NCI-H1417 treated with DMSO at 0.1 percent for 48 hours (cell line): ENCODE measurements at places on chromosomes 3 and 15.

DNA sequence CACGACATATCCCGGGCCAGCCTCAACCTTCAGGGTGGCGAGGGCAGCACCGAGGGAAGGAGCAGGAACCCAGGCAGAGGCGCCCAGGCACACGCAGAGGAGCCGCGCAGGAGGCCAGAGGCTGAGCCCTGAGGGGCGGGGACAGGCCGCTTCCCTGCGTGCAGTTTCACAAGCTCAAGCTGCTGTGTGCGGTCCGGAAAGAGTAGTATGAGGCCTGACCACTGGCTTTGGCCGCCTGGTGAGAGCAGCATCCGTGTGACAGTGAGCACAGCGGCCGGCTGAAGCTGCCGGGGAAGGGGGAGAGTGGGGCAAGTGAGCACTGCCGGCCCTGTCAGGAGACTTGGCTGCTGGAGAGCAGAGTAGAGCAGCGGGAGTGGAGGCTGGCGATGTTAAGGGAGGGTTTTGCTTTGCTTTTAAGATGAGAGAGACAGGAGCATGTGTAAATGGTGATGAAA lies 8.7 kb downstream of the ZDHHC19 start:
- DNase-seq, result no peak

DNA sequence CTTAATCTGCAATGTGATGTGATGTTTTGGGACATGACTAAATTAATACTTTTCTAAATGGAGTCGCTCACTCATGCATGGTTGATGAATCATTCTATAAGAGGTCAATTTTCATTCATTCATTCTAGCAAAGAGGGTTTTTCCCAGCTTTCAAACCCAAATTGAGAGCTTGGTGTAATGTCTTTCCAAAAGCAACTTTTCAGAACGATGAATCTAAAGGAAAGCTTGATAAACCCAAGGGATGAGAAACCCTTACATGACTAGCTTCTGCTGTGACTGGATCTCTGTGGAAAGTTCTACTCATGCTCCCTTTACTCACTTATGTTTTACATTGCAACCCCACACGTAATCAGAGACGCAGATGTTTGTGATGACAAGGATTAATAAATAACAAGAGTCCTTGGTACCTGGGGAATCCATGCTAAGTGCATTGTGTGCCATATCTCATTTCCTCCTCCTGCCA lies 47.7 kb downstream of the PDZRN3 start:
- no peak for DNase-seq

DNA sequence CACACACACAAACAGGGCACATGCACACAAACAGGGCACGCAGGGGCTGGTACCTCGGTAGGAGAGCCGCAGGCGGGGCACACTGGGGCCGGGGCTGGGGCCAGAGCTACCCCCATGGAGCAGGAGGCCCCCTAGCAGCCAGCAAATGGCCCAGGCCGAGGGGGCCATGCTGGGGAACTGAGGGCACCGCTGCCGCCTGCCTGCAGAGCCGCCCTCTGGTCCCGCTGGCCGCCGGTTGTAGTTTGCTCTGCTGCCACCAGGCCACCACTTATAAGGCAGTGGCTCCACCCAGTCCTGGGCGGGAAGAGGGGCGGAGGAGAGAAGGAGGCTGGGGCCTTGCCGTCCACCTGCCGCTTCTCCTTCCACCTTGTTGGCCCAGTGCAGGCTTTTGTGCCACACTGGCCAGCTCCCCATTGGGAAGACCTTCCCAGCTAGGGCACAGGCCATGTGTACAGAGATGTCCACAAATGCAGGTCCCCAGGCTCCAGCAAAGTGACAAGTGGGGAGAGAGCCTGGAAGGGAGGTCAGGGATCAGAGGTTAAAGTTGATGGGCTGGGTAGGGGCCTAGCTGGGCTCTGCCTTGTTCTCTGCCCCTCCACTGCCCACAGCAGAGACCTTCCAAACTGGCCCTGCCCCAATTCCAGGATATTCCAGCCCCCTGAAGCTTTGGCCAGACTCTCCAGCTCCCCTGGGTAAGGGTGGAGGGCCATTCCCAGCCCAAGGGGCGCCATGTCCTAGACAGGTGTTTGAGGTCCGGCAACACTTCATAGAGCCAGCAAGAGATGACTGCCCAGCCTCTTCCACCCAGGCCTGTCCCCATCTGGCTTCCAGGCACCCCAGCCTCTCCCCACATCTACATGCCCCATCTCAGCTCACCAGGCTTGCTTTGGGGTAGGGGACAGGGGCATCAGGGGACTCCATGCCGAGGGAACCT lies at the start of gene SEMA3G:
SEMA3G (minus strand) TSS at position 244 of the 934 bp plus-strand sequence; CDS start at position 168, 76 bp downstream.
- DNase-seq, result no peak

GRCh38 chr15:78065973-78066946 lies 11.3 kb downstream of the TBC1D2B start:
- DNase-seq, result no peak

DNA sequence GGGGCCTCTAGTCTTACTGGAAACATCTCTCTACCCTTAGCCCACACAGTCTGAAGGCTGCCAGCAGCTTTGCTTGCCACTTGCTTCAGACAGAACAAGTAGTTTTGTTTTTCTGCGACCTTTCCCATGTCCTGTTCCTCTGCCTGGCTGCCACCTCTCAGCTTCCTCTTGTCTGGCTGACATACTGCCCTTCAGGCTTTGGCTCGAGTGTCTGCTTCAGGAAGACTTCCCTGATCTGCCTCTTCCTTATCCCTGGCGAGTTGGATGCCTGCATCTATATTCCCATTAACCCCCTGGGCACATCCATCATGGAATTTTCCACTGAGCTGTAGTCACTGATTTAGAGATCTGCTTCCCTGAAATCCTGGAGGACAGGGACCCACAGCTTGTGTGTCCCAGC lies 25.1 kb upstream of the CPNE9 start:
- DNase-seq, result no peak

DNA sequence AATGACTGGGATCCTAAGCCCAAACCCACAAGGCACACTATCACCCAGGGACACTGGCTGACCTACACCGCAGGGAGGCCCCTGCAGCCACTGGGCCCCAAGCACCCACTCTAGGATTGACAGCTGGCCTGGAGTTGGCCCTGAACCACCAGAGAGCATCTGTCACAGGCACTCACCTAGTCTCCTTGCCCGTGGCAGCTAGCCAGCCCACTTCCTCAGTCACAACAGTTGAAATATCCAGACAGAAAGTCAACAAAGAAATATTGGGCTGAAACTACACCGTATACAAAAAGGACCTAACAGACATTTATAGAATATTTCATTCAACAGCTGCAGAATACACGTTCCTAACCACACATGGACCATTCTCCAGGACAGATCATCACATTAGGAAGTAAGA lies 5.2 kb upstream of the SPINK8 start:
- DNase-seq, result no peak

DNA sequence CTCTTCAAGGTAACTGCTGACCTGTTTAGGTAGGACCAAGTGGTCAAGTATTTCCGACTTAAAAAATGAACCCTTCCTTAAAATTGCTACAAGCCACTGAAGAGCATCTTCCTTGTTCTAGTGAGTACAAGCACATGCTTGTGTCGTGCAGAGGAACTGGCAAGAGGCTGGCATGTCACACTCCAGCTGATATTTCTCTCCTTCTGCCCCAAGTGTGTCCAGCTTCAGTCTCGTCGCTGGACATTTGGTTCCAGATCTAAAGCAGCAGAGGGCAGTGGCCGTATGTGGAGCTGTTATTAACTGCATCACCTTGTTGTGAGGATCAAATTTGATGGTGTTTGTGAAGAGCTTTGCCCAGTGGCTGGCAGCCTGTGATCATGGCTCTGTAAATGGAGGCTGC lies 10.0 kb downstream of the RBP2 start:
- no peak for DNase-seq

GRCh38 chr3:8891303-8891702 lies 72.0 kb downstream of the RAD18 start:
- DNase-seq, result no peak

DNA sequence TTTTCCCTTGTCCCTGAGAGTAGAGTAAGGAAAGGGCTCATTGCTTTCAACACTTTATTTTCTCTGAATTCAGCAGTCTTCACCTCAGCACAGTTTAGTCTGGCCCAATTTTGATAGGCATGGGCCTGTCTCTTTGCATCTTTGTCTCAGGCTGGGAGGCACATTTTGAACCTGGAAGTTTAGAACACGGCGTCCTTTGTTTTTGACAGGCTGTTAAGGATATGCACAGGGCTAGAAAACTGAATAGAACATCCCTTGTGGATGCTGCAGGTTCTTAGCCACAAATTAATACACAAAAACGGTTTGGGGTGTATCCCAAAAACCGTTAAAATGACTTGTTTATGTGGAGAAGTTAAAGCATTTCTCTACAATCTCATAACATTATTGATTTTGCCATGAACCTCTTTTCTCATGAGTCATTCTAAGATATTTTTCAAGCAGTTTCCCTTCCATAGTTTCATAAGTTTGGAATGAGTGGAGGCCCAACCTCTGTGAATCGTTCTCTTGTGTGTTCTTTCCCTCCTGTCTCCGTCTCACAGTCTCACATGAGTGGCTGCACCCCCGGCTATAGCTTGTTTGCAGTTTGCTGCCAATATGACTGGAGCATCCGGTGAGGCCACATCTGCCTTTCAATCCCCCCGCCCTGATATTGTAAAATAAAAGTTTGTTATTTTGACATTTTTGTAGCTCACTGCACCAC lies 192.9 kb upstream of the EIF1B start:
- no peak for DNase-seq

GRCh38 chr3:163056874-163057497 lies 1560.4 kb downstream of the OTOL1 start:
- DNase-seq, result no peak

- DNase-seq, result no peak
Measured at GRCh38 chr3:185930393-185931107, 7.3 kb downstream of the TRA2B start.

DNA sequence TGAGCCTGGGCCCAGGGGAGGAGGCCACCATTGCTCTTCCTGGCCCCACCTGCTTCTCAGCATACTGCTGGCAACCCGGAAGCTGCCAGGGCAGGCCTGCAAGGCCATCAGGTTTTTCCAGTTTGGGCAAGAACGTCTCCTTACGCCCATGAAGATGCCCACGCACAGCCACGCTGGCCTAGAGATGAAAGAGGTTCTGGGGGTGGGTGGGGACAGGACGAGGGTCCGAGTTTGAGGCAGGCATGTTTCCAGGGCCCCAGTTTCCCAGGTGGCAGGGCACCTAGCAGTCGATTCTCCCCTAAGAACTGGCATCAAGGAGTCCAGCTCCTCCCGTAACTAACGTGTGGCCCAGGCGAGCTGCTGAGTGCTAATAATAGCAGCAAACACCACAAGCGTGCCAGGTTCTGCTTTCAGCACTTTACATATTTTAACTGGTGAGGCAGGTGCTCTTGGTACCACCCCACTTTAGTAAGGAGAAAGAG lies 45.8 kb downstream of the ZNF710 start:
- no peak for DNase-seq

DNA sequence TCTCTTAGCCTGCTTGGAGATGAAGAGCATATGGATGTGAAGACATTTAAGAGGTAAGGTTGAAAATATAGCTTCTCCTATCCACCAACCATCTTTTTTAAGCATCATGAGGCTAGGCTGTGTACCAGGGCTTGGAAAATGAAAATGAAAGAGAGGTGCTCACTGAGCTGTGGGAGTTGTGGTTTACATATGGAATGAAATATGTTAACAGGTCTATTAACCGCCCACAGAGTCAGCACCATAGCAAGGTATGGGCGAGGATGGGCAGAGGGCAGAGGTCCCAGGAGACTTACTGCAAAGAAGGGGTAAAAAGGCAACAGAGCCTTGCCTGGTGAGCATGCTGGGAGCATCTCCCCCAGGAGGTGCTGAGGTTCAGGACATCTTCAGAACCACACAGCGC lies 273.1 kb downstream of the GABRG3 start:
- no peak for DNase-seq

DNA sequence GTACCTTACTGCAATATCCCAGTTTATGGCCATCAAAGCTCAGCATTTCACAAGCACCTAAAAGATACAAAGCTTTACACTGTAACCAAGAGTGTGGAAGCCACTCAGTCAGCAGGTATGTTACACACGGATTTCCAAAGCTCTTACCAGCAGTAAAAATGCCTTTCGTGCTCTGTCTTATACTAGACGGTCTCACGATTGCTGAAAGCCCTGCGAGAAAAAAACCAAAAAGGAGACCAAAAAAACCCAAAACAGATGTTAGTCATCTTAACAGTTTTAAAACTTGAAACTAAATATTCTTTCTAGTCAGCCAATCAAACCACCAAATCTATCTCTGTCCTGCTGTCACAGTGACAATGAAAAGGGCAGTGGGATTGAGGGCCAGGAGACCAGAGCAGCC lies 39.0 kb downstream of the TAMM41 start:
- no peak for DNase-seq

- DNase-seq, result no peak
Measured at GRCh38 chr3:128431803-128432300, 34.8 kb downstream of the DNAJB8 start.

DNA sequence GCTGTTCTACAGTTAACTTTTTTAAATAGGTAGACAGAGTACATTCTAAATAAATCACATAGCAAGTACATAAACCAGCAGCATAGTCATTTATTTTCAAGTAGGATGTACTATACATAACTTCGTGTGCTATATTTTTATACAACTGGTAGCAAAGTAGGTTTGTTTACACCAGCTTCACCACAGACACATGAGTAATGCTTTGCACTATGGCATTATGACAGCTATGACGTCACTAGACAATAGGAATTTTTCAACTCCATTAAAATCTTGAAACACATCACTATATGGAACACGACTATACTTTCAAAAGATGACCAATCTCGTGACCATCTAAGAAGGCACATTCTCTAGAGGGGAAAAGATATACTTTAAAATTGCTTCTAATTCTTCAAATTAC lies 3.5 kb downstream of the TEX55 start:
- no peak for DNase-seq

DNA sequence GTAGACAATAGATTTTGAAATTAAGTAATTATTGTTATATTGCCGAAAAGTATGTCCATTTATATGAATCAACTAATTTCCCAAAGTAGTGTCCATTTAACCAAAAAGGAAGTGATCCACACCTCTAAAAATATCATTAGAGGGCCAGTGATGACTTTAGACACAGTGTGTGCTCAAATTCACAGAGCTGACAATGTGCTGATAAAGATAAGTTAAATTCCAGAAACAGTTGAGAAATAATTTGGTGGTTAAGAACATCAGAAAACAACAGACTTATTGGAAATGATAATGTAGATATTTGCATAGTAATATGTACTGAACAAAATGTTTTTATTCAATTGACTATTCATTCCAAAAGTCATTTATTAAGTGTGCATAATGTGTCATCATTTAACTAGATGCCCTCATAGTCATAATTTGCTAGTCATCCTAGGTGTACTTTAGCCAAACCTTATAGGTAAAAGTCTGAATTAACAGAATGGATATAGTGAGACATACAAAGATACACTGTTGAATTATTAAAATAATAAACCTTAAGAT lies 230.2 kb upstream of the ADAMTS9 start:
- no peak for DNase-seq

- no peak for DNase-seq
Measured at GRCh38 chr3:194672876-194673275, 885 bp upstream of the LSG1 start.
